ENCODE measurements at places on chromosomes 1 and 21.

GRCh38 chr1:234555390-234556024 lies 54.5 kb downstream of the IRF2BP2 start:
- no peak for DNase-seq

- no peak for DNase-seq
Measured at GRCh38 chr1:91121366-91121765, 99.5 kb upstream of the ZNF644 start.

DNA sequence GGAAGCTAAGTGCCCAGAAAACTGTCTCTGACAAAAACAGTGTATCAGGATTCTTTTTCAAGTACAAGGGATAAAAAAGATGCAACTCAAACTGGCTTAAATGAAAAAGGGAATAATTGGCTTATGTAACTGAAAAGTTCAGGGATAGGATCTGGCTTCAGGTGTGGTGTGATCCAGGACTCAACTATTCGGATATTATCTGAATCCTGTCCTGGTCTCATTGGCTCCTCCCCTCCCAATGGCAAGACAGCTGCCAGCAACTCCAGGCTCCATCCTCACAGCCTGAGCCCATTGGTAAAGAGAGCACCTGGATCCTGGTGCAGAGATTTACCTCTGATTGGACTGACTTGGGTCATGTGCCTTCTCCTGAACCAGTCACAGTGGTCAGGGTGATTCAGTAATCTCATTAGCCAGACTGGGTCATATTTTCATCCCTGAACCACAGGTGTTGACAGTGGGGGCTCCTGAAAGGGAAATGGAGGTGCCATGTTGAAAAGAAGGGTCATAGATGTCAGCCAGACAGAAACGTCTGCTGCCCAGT lies 205.4 kb upstream of the TMEM51 start:
- DNase-seq: no peak

- DNase-seq: peak; percentile 52
Measured at GRCh38 chr1:28172713-28173150, 3.8 kb downstream of the PTAFR start.

DNA sequence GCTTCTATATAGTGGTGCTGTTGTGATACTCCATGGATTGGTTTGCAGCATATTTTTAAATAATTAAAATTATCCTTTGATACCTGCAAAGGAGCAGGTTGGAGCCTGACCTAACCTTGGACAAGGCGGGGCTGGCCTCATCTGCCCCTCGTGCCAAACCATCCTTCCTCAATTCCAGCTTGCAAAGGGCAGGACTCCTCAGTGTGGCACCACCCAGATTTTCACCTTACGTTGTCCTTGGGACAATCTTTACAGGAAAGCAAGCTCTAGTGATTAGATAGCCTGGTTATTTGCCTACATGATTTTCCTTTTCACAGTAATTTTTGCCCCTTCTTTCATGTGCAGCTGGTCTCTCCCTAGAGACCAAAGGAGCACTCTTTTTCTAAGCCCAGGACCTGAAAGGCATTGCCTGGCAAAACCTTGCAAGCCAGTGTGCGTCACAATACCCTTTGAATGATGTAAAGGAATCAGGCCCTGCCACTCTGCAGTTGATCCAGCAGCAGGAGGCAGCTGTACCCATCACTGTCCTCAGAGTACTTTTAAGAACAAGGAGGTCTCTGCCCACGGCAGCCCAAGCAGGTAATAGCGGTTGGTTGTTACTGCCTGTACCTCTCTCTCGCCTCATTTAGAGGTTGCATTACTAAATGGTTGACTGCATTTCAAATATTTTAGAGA lies 99.4 kb downstream of the ADSS2 start:
- no peak for DNase-seq

DNA sequence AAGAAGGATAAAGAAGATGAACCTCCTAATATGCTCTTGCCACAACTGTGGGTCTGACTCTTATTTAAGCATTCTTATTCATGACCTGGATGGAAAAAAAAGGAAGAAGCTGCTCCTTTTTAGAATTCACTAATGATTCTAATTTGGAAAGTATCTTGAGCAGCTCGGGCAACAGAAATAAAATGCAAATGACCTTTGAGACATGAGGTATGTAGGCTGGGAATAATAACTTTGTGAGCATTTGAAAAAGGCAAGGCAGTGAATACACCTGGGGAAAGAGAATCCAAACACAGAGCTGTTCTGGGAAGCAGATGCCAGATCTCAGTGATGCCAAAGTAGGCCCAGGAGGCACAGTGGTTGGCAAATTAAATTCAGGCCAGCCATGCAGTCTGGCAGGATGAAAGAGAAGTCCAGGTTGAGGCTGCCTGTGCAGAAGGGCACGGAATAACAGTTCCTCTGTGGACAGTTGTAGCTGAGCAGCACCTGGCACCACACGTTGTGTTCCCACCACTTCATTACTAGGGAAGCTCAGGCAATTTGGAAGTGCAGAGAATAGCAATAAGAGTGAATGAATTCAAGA lies 320.8 kb upstream of the ST6GALNAC5 start:
- DNase-seq: no peak

DNA sequence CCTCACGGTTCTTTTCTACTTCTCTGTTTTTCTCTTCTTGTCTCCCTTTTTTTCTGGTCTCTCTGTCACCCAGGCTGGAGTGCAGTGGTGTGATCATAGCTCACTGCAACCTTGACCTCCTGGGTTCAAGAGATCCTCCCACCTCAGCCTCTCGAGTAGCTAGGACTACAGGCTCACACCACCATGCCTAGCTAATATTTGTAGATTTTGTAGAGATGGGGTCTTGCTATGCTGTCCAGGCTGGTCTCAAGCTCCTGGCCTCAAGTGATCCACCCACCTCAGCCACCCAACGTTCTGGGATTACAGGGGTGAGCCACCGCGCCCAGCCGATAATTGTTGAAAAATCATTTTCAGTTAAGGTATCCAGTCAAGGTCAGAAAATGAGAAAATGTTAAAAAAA lies 25.9 kb upstream of the LGALS8 start:
- DNase-seq: no peak

GRCh38 chr21:46297338-46298271 lies 11.5 kb downstream of the YBEY start:
- DNase-seq: peak; percentile 23

DNA sequence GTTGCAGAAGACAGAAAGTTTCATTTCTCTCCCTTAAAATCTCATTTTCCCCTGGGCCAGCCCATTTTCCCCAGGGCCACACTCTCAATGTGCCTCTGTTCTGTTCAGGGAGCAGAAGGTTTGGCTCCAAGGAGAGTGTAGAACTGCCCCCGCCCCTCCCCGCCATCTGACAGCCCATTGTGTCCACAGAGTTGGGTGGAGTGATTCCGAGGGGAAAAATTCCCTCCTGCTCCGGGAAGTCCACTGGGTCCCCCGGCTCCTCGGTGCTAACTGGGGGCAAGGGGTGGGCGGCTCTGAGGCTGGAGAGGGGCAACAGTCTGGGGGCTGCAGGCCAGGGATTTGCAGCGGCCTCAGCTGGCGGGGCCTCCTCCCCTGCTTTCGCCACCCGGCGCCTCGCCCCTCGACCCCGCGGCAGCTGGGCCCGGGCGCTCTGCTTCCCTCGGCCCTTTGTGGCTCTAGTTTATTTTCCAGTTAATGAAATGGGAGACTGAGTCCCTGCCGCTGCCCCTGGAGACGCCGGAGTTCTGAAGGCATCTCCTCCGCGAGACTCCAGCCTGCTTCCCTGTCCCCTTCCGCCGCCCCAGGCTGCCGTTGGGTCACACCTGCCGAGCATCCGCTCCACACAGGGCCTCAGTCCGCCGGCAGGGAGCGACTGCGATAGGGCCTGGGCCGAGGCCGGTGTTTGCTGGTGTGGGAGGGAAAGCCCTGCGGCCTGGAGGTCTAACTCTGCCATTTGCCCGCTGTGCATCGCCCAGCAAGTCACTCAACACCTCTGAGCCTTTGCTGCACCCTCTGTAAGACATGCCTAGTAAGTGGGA lies 14.7 kb upstream of the KIRREL1 start:
- no peak for DNase-seq

DNA sequence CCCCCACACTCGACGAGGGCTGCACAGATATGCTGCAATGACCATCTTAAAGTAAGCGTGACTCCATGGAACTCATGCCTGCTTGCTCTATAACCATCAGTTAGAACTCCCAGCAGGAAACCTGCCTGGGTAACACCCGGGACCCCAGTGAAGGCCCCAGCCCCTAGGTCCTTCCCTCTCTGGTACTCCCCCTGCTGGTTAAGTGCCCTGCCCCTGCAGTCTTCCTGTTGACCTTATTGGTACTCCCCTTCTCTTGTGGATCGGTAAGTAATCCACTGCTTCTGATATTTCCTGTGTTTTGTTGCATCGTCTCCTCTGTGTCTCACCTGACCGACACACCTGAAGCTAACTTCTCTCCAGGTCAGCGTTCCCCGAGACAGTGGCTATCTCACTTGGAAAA lies 104.8 kb upstream of the COG2 start:
- DNase-seq: no peak

DNA sequence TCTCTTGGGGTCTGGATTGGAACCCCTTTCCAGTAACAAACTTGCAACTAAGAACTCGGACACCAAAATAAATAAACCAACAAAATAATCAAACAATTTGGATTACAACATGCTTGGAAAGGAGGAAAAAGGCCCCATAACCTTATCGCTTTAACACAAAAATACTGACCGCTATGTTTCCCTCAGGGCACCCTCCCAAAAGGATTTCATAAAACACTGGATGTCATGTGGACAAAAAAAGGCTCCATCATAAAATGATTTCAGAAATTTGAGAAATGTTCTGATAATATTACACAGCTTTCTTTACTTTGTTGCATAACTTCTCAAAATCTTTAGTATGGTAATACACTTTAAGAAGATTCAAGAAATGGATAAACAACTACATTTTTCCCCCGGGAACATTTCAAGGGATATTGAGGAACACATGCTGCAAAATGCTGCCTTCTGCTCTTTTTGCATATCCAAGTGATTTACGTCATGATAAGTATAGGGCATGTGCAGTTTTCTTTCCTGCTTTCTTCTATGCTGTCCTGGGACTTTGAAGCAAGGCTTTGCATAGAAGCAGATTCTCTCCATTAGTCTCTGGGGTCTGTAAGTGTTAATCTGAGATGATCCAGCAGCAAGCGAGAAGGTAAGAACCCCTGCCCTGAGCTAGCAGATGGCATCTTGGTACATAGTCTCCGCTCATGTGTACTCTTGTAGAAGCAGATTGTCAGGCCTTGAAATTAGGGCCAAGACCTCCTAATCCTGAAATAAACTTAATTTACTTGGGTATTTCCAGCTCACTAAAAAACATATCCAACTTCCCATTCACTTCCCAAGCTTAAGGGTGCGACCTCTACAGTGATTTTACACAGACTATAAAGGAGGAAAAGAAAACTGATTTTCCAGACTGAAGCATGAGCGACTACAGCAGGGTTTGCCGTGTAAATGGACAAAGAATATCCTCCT lies 85.5 kb upstream of the KIAA0040 start:
- DNase-seq: no peak

- DNase-seq: no peak
Measured at GRCh38 chr1:98669355-98670296, 8.1 kb downstream of the SNX7 start.

DNA sequence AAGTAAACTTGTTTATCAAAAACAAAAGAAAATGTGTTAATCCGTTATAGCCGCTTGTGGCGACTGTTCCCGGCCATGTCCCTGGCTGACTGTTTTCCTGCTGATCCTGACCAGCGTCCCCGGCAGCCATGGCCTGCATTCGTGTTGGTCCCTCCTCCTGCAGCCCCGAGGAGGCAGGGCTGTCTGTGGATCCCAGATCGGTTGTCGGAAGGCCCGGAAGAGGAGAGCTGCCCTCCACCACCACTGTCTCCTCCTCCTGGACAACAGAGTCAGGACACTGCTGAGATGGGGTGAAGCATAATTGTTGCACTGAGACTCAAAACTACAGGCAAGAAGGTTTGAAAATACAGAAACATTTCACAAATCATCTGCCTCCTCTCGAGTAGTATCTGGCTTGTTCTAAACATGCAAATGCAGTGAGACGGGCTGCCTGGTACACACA lies 3.6 kb upstream of the MXRA8 start:
- DNase-seq: no peak

GRCh38 chr1:185355947-185356346 lies 38.9 kb upstream of the IVNS1ABP start:
- no peak for DNase-seq

GRCh38 chr1:44312399-44313196 lies 42.5 kb downstream of the ERI3 start:
- no peak for DNase-seq

- DNase-seq: no peak
Measured at GRCh38 chr1:197807739-197808453, 32.6 kb upstream of the DENND1B start.

DNA sequence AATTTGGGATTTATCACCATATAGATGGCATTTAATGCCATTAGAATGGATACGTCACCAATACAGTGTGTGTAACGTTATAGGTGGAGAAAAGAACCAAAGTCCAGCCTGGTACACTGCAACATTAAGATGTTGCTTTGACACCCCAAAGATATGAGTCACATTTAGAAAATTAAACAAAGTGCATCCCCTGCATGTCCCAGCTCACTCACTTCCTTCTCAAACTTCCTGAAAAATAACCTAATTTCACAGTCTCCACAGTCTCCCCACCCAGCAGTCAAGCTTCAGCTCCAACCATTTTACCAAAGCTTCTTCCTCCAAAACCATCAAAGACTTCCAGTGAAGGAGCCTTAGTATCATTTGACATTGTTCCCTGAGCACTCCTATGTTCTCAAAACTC lies 111.9 kb downstream of the OMA1 start:
- DNase-seq: no peak

GRCh38 chr1:43063394-43064219 lies 104.9 kb upstream of the SLC2A1 start:
- no peak for DNase-seq

DNA sequence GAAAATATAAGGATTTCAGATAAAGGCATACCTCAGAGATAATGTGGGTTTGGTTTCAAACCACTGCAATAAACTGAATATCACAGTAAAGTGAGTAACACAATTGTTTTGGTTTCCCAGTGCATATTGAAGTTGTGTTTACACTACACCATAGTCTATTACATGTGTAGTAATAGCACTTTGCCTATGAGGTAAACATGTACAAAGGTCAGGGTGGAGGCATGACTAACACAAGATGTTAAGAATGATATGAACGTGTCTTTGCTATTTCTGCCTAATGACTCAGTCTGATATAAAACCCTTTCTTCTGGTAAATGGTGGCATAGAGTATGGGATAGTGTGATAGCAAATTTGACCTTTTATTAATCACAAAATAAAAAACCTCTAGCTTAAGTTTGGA lies 621.5 kb upstream of the ADGRL2 start:
- DNase-seq: no peak

GRCh38 chr1:6757719-6758435 lies 27.4 kb upstream of the CAMTA1 start:
- no peak for DNase-seq
